ELR (cell line): ENCODE measurements at places on chromosomes 3 and 15.

GRCh38 chr15:85494048-85494777 is 113.8 kb downstream of the AKAP13 start:
- peak; percentile 96 for DNase-seq

DNA sequence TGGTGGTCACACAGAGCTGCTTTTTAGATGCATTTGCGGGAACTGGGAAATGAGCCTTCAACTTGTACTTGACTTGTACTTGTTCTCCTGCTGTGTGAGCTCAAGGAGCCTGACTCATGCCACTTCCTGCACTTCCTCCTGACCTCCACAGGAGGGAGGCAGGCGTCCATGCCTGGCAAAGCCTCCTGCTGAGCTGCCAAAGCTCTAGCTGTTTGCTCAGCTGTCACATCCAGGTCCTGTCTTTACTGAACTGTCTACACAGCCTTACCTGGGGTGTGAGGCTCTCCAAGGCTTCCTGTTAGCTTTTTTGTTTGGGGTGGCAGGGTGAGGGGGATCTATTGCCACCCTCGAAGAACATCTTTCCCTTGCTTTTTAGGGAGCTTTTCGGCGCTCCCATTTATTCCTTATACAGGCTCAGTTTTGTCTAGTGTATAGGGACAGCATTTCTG is 6.4 kb downstream of the THPO start:
- DNase-seq = peak; percentile 89

GRCh38 chr3:42652611-42653302 is 740 bp upstream of the ZBTB47 start:
- peak; percentile 89 for DNase-seq

GRCh38 chr15:74460298-74460697 is 662 bp downstream of the UBL7 start:
- DNase-seq = no peak

DNA sequence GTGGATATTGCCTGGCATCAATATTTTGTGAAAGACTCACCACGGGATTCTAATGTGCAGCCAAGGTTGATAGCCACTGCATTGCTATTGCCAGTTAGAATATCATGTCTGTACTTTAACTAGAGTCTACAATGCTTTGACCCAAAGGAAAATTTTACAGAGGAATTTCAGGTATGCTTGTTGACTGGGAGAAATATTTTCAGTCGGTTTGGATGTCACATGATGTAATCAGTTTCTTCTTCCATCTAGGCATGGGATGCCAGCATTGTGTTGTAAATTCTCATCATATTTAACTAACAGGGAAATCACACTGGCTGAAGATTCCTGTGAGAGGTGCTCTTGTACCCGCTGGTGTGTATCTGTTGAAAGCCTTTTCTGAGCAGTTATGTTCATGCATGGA is 508.9 kb upstream of the ADAMTS9 start:
- DNase-seq = no peak

DNA sequence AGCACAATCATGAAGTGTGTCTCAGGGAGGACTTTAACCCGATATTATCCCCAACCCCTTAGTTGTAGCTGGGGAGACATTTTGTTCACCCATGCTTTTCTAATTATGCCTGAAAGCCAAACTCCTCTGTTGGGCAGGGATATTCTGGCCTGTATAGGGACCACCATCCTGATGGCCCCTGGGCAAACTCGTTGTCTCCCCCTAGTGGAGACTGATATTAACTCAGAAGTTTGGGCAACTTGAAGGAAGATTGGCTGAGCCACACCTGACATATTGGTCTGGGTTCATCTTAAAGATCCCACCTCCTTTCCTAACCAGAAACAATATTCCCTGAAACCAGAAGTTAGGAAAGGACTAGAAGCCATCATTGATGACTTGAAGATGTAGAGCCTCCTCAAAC is 42.3 kb downstream of the TM4SF18 start:
- DNase-seq = peak; percentile 30

- no peak for DNase-seq
Measured at GRCh38 chr3:194431554-194431953, 32.5 kb upstream of the GP5 start.

- peak; percentile 77 for DNase-seq
Measured at GRCh38 chr3:69082805-69083204, 1.9 kb upstream of the ARL6IP5 start.

DNA sequence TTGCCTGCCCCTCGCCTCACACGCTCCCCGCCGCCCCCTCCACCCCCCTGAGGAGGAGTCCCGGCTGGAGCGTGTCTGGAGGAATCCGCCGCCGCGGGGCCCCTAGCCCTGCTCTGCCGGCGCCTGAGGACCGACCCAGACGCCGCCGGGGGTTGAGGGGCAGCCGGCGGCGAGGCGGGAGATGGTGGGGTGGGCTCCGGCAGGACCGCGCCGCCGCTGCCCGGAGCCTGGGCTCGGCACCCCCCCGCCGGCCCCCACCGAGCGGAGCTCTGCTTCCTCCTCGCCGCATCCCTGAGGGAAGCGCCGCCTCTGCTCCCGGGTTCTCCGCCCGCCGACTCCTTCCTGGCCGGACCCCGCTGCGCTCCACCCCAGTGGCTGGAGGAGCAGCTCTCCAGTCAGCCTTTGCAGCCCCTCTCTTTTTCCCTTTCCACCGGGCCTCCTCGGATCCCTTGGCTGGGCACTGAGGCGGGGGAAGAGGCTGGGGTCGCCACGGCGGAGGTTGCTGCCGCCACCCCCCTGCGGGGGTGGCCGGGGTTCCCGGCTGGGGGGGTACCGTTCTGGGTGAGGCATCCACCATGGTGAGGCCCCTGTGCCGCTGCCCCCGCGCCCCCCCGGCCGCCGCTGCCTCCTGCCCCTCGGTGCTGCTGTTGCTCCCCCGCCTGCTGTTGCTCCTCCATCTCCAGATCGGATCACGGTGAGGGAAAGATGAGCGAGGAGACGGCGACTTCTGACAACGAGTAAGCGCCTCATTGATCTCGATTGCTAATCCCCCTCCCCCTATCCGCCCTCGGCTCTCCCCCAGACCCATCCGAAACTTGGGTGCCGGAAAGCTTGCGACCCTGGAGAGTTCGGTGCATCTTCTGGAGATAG is at the start of gene SPRED1:
SPRED1 (plus strand) TSS at position 356 of the 870 bp plus-strand sequence; CDS start at position 706, 350 bp downstream.
- DNase-seq = peak; percentile 64

GRCh38 chr3:44076221-44076829 is 165.4 kb upstream of the TOPAZ1 start:
- DNase-seq = peak; percentile 12

GRCh38 chr3:153111016-153111415 is 51.0 kb upstream of the RAP2B start:
- no peak for DNase-seq

DNA sequence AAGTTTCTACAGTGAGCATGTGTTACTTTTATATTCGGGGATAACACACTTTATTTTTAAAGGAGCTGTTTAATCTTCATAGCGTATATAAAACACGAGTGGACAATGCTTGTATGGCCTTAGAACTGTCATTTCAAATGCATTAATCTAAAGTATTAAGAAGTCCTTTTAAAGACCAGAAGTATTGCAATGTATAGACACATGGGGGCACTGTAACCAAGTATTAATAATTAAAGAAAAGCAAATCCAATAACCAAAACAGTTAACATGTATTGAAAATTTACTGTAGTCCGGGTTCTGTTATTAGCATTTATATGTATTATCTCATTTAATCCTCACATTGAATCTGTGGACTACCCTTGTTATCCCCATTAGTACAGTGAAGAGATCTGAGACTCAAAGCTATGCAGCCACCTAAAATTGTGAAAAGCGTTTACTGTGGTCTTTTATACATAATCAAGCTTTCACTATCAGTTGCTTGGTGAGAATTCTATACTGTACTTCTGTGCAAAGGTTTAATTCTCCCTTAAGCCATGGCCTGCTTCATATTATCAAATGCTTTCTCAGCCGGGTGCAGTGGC is 10.1 kb downstream of the ARL14 start:
- DNase-seq = peak; percentile 57

GRCh38 chr15:70277556-70277955 is 179.8 kb upstream of the TLE3 start:
- DNase-seq = no peak

DNA sequence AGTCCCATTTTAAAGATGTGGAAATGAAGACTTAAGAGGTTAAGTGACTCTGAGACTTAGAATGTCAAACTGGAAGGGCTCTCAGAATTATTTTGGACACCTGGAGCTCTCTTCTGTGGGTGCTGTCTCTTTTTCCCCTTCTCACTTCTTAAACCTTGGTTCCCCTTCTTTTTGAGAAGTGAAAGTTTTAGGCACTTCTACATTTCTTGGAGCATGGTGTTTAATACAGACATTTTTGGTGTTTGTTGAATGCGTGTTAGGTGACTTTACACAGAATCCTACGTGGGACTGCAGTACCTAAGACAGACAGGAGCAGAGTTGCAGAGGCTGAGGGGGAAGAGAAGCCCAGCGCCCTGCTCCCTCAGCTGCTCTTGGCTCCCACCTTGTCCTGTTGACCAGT is 133.3 kb downstream of the MDFIC2 start:
- DNase-seq = no peak
